ENCODE measurements at places on chromosomes 1 and 21.

DNA sequence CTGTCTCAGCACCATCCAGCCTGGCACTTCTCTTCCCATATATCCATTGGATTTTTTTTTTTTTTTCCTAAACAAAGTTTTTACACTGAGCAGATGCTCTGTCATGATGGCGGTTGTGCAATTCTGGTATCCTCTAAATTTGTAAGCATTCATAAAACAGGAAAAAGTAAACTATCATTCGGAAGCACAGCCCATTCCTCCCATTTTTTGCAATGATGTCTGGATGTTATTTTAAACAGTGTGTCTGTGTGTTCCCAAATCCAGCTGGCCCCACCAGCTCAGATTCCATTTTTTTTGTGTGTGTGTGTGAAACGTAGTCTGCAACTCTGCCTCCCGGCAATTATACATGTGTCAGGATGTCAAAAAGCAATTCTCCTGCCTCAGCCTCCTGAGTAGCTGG lies 33.5 kb downstream of the PDPN start:
- DNase-seq, result no peak

- DNase-seq, result no peak
Observed at GRCh38 chr1:24020470-24020869, 40.3 kb upstream of the SRSF10 start.

- DNase-seq, result no peak
Observed at GRCh38 chr1:18884727-18885126, 17.6 kb downstream of the ALDH4A1 start.

DNA sequence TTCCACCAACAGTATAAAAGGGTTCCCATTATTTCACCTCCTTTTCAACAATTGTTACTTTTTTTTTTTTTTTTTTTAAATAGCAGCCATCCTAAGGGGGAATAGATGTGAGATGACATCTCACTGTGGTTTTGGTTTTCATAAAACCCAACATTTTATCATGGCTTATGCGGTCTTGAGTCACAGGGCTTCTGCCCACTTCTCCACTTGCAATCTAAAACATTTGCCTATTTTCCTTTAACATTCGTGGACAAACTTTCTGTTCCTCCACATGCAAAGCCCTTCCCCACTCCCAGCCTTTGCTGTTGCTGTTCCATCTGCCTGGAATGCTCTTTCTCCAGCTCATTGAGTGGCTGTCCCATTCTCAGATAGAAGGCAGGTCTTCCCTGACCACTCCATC lies 239.7 kb upstream of the KCNK2 start:
- DNase-seq, result no peak

DNA sequence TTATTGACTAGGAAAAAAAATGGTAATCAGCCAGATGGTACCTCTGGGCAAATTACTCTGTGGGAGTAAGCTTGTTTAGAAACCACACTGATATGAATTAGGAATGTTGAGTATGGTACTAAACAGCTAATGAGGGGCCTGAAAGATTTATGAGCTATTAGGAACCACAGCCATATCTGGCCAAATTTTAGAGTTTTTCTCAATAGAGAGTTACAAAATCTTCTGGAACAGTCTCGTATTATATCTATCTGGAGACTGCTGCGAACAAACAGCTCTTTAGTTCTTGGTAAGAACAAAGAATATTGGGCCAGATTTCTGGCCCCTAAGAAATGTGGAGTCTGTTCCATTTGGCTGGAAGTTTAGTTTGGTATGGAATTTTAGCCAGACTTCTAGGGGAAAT lies 4.9 kb upstream of the PODN start:
- DNase-seq, result no peak

- no peak for DNase-seq
Observed at GRCh38 chr21:34970566-34970965, 78.5 kb downstream of the RUNX1 start.

DNA sequence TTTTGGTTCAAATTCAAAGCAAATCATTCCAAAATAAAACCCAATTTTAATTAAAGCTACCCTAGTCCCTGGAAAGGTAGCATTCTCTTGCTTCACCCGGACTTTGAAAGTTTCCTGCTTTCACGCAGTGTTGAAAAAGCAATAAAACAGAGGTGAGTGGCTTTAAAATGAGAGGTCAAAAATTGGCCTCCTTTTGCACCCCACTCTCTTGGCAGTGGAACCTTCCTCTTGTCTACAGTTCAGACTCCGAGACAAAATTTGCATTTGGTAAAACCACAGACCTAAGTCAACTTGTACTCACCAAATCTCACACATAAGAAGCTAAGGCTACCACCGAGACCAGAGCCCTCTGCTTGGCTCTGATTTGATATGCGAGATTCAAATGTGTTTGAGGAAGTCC lies 252.7 kb downstream of the TTLL7 start:
- no peak for DNase-seq

DNA sequence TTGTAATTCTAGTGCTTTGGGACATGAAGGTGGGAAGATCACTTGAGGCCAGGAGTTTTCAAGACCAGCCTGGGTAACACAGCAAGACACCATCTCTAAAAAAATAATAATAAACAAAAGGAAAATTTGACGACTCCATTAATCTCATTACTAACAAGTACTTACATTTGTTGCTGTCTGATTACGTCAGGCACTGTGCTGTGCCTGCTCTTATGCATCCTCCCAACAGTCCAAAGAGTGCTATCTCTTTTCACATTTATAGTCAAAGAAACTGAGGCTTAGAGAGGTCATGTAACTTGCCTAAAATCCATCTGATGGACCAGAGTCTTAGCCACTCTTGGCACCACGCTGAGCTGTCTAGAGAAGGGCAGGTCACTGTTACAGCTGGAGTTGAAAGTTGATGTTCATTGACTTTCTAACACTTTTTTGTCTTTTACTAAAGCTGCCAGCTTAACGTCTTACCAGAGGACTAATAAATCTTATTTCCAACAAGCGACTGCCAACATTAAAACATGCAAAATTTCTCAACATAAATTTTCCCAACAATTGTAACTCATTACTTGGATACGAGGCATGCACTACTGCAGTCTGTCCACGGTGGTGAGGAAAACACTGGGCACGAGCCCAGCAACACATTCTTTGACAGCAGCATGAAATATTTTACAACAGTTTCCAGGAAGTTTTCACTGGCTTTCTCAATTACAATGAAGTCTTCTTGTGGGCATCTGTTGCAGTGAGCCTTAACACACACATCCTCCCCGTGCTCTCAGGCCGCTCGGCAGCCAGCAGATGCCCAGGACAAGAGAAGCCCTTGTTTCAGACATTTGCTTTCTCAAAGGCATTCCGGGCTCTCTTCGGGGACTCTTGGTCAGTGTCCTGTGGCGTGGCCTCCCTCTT lies 262.9 kb upstream of the PROX1 start:
- DNase-seq, result peak; percentile 75

DNA sequence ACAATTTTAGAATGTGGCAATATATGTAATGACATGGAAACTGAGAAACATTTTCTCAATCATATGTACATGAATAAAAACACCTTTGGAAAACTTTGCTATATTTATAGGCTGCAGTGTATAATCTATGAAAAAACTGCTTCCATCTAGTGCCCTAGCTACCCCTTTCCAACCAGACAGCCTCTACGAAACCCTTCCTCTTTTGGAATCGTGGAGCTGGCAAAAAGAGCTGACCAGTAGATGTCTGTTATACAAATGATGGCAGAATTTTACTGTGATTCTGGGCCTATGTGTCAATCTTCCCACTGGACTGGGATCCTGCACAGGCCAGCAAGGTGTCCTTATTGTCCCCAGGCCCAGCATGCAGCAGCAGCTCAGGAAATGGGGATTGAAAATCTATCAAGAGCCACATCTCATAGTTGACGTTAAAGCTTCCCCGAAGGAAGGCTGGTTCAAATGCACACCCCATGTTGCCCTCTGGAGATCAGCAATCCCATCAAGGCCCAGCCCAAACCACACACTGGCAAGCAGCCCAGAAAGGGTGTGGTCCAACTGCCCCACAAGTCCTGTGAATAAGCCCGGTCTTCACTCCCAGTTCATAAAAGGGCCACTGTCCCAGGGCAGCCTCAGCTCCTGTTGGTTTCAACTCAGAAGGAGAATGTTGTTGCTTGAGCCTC lies 8.8 kb upstream of the FAM20B start:
- DNase-seq, result peak; percentile 63

DNA sequence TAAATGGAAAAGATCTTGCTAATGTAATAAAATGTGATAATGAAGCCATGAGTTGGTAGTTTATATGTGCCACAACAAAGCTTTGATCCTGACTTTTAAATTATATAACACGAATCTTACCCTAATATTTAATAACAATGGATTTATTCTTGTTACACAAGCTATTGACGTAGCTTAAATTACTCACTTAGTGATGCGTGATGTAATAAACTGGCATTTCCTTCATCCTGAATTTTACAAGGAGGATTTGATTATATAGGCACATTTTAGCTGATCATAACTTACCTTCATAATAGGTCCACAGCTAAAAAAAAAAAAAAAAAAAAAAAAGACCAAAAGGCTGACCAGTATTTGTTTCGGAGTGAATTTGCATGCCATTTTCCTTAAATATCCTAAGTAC lies 76.2 kb upstream of the IVNS1ABP start:
- DNase-seq, result no peak

- DNase-seq, result no peak
Observed at GRCh38 chr1:235802573-235803346, 63.9 kb downstream of the LYST start.

DNA sequence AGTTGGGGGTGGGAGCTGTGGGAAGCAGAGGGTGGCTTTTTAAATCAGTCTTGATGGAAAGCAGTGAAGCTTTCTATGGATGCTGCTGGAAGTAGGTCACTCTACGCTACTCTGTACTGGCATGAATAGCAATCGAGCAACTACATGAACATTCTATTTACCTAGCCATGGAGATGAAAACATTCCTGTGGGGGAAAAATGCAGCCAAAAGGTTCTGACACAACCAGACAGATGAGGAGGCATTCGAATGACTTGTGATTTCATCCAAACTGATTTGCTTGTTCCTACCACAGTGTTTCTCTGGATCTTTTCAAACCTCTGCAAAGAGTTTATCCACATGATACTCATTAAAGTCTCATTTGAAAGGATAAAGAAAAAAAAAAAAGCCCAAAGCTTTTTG lies 95.0 kb downstream of the ASTN1 start:
- DNase-seq, result no peak

GRCh38 chr1:245551536-245551935 lies 396.8 kb downstream of the KIF26B start:
- no peak for DNase-seq

DNA sequence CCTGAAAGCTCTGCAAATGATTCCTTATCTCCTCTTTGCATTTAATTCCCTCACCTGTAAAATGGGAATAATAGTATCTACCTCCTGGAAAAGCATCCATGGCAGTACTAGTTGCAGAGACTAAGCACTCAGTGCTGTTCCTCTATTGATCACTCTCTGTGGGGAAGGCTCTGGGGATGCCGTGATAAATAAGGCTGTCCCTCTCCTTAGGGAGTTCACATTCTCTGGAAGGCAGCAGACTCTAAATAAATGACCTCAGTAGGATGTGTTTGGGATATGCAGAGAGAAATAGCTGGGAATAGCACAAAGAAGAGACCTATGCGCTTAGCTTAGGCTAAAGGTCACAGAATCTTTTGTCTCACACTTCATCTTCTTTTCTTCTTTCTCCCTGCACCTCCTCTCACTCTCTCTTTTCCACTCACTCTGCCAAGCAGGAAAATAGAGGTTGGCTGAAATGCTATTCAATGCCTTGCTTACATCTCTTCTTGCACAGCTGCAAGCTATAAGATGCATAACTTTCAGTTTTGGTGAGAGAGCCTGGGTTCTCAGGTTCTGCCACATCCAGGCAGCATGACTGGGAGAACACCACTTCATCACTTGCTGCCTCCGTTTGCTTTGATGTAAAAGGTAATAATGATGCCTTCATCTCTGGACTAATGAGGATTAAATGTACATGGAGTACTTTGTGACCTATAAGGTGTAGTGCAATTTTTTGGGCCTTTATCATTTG lies 101.5 kb downstream of the LMX1A start:
- DNase-seq, result no peak

GRCh38 chr1:65421351-65422025 lies 1.0 kb downstream of the LEPR start:
- peak; percentile 89 for DNase-seq

DNA sequence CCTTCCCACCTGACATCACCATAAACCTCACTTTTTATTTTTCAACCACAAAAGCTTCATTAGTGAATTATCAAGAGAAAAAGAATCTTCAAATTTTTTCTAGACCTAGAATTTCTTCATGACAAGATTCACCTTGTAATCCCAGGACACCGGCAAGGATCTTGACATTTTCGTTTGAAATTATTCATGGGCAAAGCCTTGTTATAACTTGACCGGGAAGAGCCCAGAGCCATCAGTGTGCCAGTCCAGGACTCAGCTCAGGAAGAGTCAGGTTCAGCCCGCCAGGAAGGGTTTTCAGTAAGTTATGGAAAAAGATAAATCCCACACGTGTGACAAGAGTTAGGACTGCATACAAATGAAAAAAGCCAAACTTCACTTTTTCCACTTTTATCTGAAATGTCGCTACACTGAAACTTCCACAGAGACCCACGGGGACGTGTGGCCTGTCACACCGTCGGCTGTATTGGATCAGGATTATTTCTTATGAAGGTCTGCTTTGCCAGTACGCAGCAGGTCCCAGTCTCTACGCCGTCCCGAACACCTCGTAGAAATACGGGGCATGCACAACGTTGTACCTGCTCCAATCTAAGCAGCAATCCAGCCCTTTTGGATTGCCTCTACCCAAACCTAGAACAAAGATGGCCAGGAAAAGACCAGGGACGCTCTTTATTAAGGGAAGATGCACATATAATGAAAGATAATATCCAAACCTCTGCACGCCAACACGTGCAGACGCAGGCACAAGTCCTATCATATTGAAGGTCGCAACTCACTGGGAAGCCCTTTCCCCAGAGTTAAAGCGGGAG lies 916 bp downstream of the F3 start:
- no peak for DNase-seq

- DNase-seq, result no peak
Observed at GRCh38 chr1:176775378-176775777, 312.4 kb downstream of the PAPPA2 start.

DNA sequence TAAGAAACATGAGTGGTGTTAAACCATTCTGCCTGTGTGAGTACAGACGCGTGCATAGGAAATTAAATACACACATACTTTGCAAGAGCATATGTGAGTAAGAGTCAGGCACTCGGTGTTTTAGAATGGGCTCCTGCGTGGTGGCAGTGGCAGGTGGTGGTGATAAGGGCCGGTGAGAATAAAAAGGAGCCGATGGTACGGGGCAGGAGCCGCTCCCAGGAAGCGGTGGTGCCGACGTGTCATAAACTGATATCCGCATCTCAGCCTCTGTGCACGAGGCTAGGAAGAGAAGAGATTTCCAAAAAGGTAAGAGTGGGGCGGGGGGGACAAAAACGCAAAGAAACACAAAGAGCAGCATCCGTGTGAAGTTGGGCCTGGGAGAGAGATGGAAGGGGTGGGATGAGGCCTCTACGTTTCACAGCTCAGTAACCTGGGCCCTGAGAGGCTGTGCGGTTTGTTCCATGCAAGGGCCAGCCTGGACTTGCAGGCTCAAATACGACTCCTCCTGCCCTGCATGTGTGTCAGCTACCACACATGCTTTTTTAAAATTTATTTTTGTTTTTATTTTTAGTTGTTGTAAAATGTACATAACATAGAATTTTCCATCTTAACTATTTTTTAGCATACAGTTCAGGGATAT lies 127.7 kb upstream of the COL6A1 start:
- DNase-seq, result no peak
